Hepatocyte (in vitro differentiated cells): ENCODE measurements at places on chromosomes 7 and 10. TPM values are rescaled to one million over a fixed set of nuclear protein-coding genes. Genes with fewer than 3 reads are reported as not detected.

The H2BK1 gene
- polyA plus RNA-seq, result not detected in 2 replicates

The SPDYE6 gene
- 0.68 and 1.0 TPM in 2 replicates for polyA plus RNA-seq

The CHRM2 gene
- polyA plus RNA-seq, result 2.3 and 3.4 TPM in 2 replicates

The TYW1B gene
- polyA plus RNA-seq, result 1.7 and 2.0 TPM in 2 replicates

GRCh38 chr10:49418053-49418326, 22.1 kb upstream of the DRGX start:
- DNase-seq, result no peak

GRCh38 chr7:66170309-66171231, 34.6 kb upstream of the TPST1 start:
- DNase-seq, result no peak
